ENCODE measurements at places on chromosomes 13 and 19.

- DNase-seq, result no peak
Measured at GRCh38 chr13:100827489-100828176, 153.0 kb upstream of the TMTC4 start.

DNA sequence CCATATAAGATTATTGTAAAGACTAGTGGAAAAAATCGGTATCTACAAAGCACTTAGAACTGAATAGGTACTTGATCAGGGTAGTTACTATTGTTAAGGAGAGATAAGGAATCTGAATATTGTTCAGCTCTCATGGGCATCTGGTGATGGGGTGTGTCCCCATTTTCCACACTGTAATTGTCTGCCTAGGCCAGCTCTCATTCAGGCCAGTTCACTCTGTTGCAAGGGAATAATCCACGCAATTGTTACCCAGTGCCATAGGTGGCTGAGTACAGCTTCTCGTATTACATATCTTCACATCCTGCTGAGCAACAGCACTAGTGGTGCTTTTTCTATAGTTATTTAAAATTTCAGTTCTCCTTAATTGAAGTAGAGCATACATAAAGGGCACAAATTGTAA, 45.6 kb upstream of the C13orf42 start:
- no peak for DNase-seq

DNA sequence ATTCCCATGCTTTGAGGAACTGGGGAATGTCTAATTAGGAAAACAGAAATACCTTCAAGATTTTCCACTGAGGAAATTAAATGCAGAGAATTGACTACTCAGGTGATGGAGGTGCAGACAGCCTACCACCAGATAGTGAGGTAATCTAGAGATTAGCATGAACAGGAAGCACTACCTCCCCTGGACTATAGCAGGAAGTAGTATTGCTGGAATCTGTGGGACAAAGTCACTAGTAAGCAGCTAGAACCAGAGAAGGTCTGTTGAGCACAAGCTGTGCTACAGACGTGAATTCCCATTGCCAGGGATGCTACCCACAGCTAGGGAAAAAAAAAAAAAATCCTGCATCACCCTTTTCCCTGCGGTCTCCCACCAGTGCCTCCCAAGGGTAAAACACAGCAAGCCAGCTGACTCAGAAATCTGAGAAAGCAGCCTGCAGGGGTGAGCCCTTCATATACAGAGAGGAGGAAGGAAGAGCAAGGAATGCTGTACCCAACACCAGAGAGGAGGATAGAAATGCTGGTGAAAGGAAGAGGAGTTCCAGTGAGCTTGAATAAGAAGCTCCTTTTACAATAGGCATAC, 10.2 kb downstream of the ENOX1 start:
- no peak for DNase-seq

GRCh38 chr13:34869696-34870095, 72.4 kb upstream of the NBEA start:
- DNase-seq, result no peak

GRCh38 chr13:64410276-64411053, 2819.7 kb downstream of the PCDH9 start:
- DNase-seq, result no peak

DNA sequence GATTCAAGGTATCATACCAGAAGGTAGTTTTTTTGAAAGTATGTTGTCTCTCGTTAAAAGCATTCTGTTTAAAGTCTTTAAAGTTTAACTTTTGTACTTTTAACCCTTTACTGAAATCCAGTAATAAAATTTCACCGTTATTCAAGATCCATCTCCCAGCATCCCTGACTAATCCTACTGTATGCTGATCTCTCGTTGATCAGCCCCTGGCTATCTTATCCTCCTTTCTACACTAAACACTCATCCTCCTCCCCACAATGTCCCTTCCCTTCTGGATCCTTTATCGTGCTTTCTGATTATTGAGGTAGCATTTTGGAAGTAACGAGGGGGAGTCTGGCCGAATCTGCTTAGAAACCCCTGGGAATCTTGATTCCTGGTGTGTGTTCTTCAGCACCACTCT, 1.3 kb downstream of the TPP2 start:
- no peak for DNase-seq

DNA sequence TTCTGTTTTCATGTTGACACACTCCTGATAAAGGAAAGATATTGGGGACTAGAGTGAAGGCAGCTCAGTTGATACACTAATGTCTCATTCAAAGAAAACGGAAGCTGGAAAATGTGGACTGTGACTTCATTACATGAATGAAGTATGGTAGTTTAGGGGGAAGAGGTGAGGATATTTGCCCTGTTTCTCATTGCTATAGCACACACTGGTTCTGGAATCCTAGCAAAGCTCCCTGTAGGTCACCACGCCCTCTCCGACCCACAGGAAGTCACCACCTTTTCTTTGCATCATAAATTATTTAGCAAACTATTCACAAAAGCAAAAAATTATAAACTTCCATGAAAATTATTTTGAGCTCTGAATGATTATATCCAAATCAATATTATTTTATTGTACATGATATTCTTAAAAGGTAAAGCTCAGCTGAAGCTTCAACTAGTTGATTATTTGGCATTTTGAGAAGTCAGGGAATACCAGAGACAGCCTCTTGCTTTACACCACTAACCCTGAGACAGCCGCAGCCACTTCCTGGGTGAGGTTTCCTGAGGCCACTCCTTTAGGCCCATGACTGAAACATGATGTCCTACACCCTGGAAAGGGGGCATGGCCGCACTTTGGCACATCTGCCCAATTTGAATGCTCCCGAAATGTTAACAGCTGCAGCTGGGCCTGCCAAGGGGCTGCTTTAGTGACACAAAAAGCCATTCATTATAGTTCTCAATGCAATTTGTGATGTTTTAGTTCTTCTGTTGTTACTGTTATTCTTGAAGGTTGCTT, 50.0 kb upstream of the WDFY2 start:
- DNase-seq, result peak; percentile 40

DNA sequence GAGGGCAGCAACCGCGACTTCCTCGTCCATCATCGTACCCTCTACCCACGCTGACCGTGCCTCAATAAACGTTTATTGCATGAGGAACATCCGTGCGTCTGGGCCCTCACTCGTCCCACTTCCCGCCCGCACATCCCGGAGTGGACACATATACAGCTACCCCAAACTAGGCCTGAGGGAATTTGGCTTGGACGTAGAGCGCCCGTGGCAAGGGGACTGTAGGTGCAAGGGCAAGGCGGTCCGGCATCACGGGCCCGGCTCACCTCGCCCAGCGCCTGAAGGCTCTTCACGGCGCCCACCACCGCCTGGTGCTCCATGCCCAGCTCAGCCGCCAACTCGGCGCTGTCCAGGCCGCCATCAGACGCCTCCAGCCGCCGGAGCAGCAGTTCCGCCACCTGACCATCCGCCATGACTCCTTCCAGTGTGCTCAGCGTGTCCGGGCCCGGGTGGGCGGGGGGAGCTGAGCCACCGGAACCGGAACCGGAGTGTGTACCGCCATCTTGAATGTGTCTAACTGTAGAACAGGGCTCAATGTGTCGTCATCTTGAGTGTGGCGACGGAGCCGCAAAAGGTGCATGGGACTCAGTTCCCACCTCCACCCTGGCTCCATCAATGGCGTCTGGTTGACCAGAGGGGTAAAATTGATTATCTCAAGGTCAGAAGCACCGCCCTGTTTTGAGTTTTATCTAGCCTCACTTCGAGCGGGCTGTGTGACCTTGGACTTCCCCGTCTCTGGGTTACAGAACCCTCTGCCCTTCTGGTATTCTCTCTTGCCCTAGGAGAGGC, at the start of gene FARSA:
TSS of gene FARSA (minus strand) at position 425 of the 786 bp plus-strand sequence. CDS start at position 410, 15 bp downstream.
- peak; percentile 93 for DNase-seq

- no peak for DNase-seq
Measured at GRCh38 chr13:28631801-28632200, 27.1 kb upstream of the POMP start.

GRCh38 chr13:46775385-46776107, 21.4 kb downstream of the ESD start:
- DNase-seq, result no peak

DNA sequence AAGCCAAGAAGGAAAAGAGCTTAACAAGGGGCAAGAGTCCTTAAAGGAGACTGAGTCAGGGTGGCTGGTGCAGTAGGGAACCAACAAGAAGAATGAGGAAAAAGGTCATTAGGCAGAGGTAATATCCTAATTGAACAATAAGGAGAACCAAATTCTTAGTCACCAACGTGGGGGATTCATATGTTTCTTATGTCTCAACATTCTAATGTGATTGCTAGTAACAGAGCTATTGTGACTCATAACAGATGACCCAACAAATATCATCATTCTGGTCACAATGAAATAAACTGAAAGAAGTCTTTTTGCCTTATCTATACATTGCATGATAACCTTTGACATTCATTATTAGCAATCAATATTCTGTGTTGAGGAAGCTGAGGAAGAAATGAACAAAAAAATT, 101.6 kb downstream of the RAP2A start:
- no peak for DNase-seq

GRCh38 chr13:87426742-87427141, 244.4 kb upstream of the SLITRK5 start:
- no peak for DNase-seq

DNA sequence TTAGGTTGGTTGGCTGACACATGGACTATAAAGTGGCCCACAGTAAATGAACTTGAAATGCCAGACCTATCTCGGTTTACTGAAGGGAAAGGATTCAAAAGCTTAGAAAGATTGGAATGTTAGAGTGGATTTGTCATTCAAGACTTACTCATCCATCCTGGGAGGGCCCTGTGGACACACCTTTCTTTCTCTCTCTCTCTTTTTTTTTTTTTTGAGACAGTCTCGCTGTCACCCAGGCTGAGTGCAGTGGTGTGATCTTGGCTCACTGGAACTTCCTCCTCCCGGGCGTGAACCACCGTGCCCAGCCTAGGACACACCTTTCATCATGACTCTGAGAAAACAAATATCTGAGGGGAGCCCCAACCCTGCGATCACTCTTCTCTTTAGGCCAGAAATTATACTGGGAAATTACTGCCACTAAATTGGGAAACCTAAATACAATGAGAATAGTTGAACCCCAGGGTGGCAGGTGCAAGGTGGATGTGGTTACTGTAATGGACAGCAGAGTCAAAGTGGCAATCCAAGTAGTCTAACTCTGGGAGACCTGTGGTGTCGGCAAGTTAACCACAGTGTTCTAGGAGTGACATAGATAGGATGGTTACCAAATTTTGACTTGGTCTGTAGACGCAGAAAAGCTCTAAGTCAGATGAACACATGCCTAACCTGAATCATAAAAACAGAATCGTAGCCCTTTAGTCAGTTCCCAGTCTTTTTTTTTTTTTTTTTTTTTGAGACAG, 47.1 kb upstream of the ZMYM5 start:
- DNase-seq, result no peak

GRCh38 chr19:42285541-42285941, 16.4 kb upstream of the PRR19 start:
- DNase-seq, result no peak

DNA sequence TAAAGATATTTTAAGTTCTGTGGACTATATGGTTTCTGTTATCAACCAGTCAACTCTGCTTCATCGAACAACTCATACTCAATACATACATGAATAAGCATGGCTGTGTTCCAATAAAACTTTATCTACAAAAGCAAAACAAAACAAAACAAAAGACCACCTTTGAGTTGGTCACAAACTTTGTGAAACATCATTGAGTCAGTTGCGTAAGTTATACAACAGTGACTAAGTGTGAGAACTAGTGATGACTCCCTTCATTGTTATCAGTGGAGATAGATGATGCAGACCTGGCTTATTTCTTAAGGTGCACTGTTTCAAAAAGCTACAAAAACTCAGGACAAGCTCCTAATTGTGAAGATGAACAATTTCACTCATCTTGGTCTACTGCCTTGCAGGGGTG, 14.5 kb upstream of the KLK4 start:
- DNase-seq, result no peak

- DNase-seq, result peak; percentile 86
Measured at GRCh38 chr13:30690282-30691188, 44.8 kb upstream of the ALOX5AP start.

DNA sequence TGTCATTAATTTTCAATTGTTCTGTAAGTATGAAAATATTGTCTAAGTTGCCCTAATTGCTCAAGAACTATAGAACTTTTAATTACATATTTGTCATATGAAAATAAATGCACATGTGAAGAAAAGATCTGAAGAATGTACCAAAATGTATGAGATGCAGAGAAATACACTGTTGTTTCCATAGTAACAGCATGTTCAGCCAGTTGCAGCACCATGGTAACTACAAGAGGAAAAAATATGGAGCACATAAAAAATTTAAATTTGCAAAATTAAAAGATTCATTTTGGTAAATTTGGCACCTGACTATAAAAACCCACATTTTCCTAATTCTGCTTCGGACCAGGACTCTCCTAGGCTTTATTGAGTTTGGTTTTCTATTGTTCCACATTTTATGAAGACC, 1170.0 kb upstream of the MIR17HG start:
- DNase-seq, result no peak

DNA sequence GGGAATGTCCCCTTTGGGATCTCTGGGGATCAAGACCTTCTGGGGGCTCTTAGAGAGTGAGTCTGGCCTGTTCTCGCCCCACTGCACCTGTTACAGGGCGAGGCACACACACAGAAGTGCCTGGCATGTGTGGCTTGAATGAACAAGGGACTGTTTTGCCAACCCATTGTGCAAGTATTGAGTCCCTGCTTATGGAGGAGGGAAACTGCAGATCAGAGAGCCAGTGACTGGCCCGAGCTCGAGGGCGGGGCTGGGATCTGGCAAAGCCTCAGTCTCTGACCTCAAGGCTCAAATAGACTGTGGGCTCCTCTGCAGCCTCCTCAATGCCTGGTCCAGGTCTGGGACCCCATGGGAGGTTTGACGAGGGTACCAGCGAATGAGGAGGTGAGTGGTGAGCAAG, 5.5 kb downstream of the RAVER1 start:
- no peak for DNase-seq

GRCh38 chr19:29086182-29086581, 126.8 kb downstream of the UQCRFS1 start:
- DNase-seq, result no peak

DNA sequence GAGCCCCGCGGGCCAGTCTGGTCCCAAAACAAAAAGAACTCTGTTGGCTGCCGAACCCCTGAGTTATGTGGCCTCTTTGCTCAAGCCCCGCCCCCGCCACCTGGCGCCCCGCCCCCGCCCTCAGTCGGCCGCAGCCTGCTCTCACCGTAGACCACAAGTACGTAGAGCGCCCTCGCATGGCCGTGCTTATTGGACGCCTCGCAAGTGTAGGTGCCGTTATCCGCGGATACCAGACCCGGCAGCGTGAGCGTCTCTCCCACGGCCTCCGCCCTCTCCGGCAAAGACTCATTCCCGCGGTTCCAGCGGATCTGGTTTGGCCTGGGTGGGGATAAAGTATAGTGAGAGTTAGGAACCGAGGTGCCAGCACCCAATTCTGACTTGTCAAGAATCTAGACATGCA, 5.5 kb upstream of the ZNF428 start:
- no peak for DNase-seq

DNA sequence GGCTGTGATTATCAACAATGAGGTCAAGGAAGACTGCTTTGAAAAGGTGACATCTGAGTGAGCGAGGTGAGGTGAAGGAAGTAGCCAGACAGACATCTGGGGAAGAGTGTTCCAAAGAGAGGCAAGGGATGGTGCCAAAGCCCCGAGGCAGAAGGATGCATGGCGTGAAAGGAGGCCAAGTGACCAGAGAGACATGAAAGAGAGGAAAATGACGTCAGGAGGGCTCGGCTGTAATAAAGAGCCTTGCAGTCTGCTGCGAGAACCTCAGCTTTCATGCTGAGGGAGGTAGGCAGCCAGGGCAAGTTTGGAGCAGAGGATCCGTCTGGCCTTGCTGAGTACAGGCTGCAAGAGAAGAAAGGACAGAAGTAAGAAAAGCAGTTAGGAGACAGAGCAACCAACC, 50.8 kb downstream of the FOXO1 start:
- no peak for DNase-seq

All from muscle of arm (tissue), 14 donors.